Type B pancreatic cell (in vitro differentiated cells): ENCODE measurements at places on chromosomes 5 and 9.

DNA sequence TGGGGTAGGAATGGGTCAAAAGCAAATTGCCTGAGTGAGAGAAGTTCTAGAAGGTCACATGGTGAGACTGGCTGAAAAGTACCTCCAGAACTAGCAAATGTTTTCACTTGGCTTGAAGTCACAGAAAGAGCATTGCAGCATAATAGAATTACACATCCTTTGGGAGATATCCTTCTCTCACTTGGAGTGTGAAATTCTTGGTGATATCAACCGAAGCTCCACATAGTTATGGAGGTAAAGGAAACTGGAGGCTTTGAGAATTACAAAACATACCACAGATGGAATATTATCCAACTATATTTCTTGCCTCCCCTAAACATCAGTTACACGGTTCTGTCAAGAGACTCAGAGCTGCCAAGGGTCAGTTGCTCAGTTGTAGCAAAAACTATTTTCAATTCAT, 182.4 kb downstream of the SEMA5A start:
- DNase-seq: no peak

GRCh38 chr9:35660966-35661415, 2.9 kb downstream of the CCDC107 start:
- no peak for DNase-seq

- DNase-seq: no peak
These were observed 91.0 kb downstream of the ARSB start for GRCh38 chr5:78893940-78894677.

GRCh38 chr5:163894645-163895044, 389.2 kb downstream of the MAT2B start:
- DNase-seq: no peak

GRCh38 chr5:149549461-149550267, 1.6 kb downstream of the CSNK1A1 start:
- no peak for DNase-seq

GRCh38 chr9:113631137-113631765, 167.7 kb downstream of the RGS3 start:
- DNase-seq: no peak

DNA sequence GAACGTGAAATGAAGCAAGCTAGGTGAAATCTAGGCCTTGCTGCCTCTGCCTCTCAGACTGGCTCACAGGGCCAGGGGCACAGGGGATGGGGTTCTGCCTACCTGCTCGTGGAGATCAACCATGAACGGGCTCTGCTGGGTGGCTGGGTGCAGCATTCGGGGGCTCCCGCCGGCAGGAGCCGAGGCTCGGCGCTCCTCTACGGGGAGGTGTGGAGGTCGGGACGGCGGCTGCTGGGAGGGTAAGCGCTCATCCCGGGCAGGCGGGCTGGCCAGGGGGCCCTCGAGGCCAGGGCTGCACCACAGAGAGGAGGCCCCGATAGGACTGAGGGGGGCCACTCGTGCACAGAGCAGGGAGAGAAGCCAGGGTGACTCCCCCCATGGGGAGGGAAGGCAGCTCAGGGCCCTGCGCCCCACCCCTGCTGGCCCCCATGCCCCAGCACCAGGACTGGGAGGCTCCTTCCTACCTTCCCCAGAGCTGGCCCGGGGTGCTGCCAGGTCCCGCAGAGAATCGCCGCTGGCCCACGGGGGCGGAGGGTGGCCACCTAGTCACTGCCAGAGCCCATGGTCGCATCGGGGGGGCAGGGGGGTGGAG, 5.2 kb downstream of the RNF44 start:
- no peak for DNase-seq

DNA sequence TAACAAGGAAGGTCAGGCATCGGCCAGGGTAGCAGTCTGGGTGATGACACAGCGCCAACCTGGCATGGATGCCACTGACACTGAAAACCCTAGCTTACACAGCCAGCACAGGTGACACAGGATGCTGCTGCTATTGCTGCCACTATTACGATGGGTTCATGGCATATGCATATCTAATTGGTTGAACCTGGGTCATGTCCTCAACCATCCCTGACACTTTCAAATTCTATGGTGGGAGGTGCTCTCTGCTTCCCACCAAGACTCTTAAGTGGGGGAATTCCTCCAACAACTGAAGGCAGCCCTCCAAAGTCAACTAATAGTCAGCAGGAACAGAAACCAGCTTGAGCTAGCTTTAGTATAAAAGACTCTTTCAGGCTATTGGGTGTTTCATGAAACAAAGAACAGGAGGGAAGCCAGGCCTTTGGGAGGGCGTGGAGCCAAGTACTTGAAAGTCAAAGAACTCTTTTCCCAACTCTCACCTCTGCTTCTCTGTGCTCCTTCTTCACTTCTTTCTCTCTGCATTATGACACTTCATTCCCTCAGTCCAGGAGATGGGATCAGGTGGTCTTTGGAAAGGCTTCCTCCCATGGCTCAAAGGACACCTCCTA, 21.3 kb downstream of the PTTG1 start:
- no peak for DNase-seq

GRCh38 chr5:67964619-67965018, 250.9 kb upstream of the PIK3R1 start:
- no peak for DNase-seq

- no peak for DNase-seq
These were observed 79.4 kb downstream of the ARHGEF28 start for GRCh38 chr5:73705364-73705763.

- no peak for DNase-seq
These were observed 98.9 kb downstream of the LIX1 start for GRCh38 chr5:97043511-97043910.

DNA sequence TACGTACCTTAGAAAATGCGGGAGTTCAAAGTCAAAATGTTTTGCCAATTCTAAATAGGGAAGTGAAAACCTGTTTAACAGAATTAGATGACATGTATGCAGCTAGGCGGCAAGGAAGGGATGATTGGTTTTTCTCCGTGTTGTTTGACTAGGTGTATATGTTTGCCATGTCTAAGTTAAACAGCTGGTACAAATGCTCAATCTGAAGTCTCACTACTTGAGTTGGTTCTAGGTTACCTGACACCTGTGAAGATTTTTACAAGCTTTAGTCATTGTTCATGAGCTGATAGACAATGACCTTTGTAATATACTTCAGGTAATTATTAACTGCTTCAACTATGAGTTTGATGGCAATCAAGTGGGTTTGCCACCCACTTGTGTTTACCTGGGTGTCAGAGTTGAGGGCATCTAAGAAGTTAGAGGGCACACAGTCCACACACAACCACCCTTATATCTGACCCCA, 74.3 kb downstream of the SLC44A1 start:
- no peak for DNase-seq

- no peak for DNase-seq
These were observed 559.0 kb upstream of the DAP start for GRCh38 chr5:11319836-11320580.

DNA sequence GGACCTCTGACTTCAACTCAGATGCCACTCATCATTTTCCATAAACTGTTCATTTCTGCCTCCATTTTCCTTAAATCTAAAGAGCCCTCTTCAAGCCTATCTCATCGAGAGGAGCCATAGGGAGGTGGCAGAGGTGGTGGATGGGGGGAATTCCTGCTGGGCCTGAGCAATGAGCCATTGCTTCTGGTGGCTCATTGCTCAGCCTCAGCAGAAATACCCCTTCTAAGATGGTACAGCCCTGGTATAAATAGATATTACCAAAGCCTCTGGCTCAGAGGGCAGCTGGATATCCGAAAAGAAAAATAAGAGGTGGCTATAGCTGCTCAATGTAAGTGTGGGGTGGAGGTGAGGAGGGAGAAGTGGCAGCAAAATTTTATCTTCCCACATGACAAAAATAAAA, 313.5 kb downstream of the CAAP1 start:
- no peak for DNase-seq

DNA sequence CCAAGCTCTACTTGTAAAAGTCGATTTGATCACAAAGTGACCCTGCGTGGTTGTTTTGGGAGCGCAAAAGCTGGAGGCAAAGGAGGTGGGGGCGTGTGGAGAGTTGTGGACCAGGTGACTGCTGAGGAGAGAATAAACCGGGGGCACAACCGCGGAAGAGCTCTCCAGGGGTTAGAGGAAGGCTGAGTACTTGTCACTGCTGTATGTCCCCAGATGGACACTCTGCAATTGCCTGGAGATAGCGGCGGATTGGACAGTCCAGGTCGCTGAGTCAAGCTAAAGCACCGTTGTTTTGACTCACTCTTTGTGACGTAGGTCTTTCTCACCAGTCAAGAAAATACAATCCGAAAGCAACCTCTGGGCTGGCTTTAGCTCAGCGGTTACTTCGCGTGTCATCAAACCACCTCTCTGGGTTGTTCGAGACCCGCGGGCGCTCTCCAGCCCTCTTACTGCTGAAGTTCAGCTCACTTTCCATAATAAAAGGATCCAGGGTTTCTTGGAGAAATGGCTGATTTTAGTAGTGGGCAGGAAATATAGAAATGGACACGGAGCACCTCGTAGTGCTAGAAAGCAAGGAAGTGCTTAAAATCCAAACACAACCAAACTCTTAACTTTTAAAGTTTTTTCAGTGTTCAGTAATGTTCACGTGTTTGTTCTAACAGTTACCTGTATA, 25.7 kb downstream of the ZMAT2 start:
- peak; percentile 76 for DNase-seq

- DNase-seq: no peak
These were observed 3.4 kb downstream of the PRRC2B start for GRCh38 chr9:131397100-131397790.

- DNase-seq: no peak
These were observed 38.7 kb downstream of the NLN start for GRCh38 chr5:65760504-65761275.

DNA sequence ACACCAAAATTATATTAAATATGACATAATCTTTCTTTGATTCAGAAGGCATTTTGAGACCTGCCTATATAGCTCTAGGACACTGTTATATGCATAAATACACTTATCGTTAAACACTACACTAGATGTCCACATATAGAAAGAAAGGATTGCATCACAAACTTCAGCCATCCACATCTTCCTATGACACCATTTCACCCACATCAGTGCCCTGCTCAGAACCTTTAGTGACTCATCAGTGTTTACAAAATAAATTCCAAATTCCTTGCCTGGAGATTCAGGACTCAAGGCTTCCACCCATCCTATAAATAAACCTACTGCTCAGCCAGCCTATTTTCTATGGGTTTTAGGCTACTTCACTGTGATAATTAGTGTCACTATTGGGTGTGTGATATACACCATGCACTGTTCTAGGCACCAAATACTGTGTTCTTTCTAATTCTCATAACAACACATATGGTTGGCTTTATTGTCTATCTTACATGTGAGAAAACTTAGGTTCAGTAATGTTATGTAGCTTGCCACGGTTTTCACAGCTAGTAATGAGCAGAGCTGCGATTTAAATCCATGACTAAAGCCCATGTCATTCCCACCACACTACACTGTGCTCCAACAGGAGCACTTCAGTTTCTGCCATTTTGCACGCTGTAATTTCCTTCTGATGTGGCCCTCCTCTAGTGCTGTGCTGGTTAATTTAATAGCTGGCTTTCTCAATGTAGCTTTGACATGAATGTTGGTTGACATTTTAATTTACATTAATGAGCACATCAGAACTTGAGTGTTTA, 103.3 kb downstream of the SREK1 start:
- no peak for DNase-seq

DNA sequence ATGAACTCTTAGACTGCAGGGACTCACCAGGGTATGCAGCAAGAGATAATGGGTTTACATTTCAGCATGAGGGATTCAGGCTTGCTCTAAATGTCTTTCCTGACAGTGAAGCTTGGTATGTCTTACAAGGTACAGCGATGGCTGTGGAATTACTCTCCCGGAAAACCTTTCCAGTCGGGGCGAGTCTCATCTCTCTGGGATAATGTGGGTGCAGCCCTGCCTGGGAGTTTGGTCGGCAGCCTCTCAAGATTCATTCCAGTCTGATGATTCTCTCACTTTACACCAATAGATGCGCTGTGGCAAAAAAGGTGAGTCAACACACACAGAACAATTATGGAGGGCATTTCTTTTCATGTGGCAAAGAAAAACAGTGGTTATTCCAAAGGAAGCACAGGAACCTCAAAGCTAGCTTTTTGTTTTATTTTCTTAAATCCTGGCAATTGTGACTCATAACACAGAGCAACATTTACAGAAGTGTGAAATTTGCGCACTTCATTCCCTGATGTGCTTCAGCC, 190.3 kb downstream of the DCP2 start:
- DNase-seq: no peak

GRCh38 chr5:9852671-9853070, 222.5 kb upstream of the TAS2R1 start:
- no peak for DNase-seq

DNA sequence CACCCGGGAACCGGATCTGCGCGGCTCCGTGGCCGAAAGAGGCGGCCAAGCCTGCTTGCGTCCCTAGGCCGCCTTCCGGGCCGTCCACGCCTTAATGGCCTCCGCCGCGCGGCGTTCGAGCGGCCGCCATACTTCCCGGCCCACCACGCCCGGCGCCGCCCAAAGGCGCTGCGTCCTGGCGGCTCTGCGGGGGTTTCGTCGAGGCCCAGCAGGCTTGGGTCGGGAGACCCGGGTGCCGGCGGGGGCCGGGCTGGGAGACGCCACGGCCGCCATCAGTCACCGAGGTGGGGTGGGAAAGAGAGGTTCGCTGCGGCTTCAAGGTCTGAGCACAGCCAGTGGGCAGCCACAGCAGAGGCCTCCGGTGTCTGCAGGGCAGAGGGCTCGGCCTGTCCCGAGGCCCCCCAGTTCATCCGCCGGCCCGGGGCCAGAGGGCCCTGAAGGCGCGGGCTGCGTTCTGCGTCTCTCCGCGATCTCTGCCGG, 545.8 kb upstream of the CDH10 start:
- DNase-seq: no peak

DNA sequence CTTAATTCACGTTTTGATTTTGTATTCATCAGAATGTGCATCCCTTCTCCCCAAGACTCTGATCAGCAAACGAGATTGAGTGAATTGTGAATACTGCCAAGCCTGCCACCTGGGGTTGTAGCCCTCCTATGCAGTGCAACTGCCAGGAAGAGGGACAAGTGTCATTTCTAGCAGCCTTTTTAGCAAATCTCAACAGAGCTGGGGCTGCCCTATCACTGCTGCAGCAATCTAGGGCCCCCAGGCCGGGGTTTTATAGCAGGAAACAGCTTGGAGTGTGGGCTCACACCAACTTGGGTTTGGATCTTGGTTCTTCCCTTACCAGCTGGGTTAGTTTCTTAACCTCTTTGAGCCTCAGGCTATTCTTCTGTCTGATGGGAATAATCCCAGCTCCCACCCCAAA, 4.0 kb downstream of the CSF1R start:
- peak; percentile 37 for DNase-seq

DNA sequence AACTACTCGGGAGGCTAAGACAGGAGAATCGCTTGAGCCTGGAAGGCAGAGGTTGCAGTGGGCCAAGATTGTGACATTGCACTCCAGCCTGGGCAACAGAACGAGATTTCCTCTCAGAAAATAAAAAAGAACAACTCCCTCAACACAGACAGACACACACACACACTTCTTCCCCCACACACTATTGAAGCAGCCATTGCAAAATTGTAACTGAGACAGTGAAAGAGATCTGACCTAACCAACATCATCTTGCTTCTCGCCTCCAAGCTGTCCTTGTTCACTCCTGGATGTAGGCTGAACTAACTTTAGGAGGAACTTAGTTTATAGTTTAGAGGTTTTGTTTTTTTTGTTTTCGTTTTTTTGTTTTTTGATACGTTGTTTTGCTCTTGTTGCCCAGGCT, 13.0 kb upstream of the PLIN2 start:
- DNase-seq: no peak

GRCh38 chr5:111742177-111742994, 14.6 kb downstream of the NREP start:
- no peak for DNase-seq
